ENCODE measurements at places on chromosomes 11 and 22. TPM values are rescaled to one million over a fixed set of nuclear protein-coding genes. Genes with fewer than 3 reads are reported as not detected.

Gene RFPL1
- not detected for total RNA-seq

Gene PHLDA2
- total RNA-seq = 81.8 TPM

Gene DDTL
- total RNA-seq = 1.7 TPM

Gene C22orf42
- total RNA-seq = not detected

Gene DGAT2
- 1.5 TPM for total RNA-seq

Gene KLHDC7B
- 0.02 TPM for total RNA-seq

Gene PRODH
- total RNA-seq = 1.2 TPM

Gene PRDM11
- total RNA-seq = 7.9 TPM

Gene FAM111B
- 6.1 TPM for total RNA-seq

Gene LRRC56
- 1.0 TPM for total RNA-seq

Gene EIF1AD
- total RNA-seq = 39.8 TPM

Gene RAB36
- 7.1 TPM for total RNA-seq

Gene TRIM51
- not detected for total RNA-seq

Gene NLRP6
- not detected for total RNA-seq

Gene INPP5J
- 0.48 TPM for total RNA-seq

Gene TEF
- total RNA-seq = 1.0 TPM

Gene SOX10
- not detected for total RNA-seq

Gene ELFN2
- total RNA-seq = 5.6 TPM

Gene DBX1
- not detected for total RNA-seq

Gene SEPTIN5
- total RNA-seq = 10.3 TPM

Gene OR2D2
- not detected for total RNA-seq

Gene C11orf87
- total RNA-seq = 0.02 TPM

Gene TSSC4
- total RNA-seq = 64.9 TPM

Gene IGSF9B
- 2.4 TPM for total RNA-seq

Gene FREY1
- total RNA-seq = 0.46 TPM

Gene KLHL35
- 0.75 TPM for total RNA-seq

Gene MS4A6E
- total RNA-seq = not detected

Gene BEST1
- 4.6 TPM for total RNA-seq

Gene TMEM132A
- total RNA-seq = 138 TPM

Gene HOATZ
- not detected for total RNA-seq

Gene DEPDC5
- 5.3 TPM for total RNA-seq

Gene LGR4
- 36.4 TPM for total RNA-seq

Gene OR52E8
- not detected for total RNA-seq

Gene CSRP3
- total RNA-seq = not detected

Gene NPTXR
- 7.9 TPM for total RNA-seq

Gene USH1C
- total RNA-seq = 1.0 TPM

Gene SLC2A11
- 8.9 TPM for total RNA-seq

Gene GSTT2
- total RNA-seq = 0.27 TPM

Gene RIBC2
- 2.4 TPM for total RNA-seq

Gene PITPNM1
- 30.2 TPM for total RNA-seq

Gene CDC42EP1
- total RNA-seq = 31.2 TPM

Gene PACSIN2
- total RNA-seq = 196 TPM

Gene OR5AN1
- total RNA-seq = not detected

Gene APOL4
- not detected for total RNA-seq

Gene RIC3
- total RNA-seq = 1.4 TPM

Gene C11orf86
- total RNA-seq = 73.3 TPM

Gene ADM
- total RNA-seq = 144 TPM

Gene YIF1A
- total RNA-seq = 117 TPM

Gene NCAM1
- total RNA-seq = 0.06 TPM
